ENCODE measurements at places on chromosomes 16 and 17.

- no peak overlapping the region for H3K4me3 ChIP-seq
- no peak overlapping the region for H3K27ac ChIP-seq
- no peaks in the 10 kb centered on the region for H3K36me3 ChIP-seq
- no peak for DNase-seq
- peaks cover 27% of the 10 kb centered on the region for H3K27me3 ChIP-seq
Measured at GRCh38 chr17:4648741-4649140, 7.3 kb upstream of the ALOX15 start.

DNA sequence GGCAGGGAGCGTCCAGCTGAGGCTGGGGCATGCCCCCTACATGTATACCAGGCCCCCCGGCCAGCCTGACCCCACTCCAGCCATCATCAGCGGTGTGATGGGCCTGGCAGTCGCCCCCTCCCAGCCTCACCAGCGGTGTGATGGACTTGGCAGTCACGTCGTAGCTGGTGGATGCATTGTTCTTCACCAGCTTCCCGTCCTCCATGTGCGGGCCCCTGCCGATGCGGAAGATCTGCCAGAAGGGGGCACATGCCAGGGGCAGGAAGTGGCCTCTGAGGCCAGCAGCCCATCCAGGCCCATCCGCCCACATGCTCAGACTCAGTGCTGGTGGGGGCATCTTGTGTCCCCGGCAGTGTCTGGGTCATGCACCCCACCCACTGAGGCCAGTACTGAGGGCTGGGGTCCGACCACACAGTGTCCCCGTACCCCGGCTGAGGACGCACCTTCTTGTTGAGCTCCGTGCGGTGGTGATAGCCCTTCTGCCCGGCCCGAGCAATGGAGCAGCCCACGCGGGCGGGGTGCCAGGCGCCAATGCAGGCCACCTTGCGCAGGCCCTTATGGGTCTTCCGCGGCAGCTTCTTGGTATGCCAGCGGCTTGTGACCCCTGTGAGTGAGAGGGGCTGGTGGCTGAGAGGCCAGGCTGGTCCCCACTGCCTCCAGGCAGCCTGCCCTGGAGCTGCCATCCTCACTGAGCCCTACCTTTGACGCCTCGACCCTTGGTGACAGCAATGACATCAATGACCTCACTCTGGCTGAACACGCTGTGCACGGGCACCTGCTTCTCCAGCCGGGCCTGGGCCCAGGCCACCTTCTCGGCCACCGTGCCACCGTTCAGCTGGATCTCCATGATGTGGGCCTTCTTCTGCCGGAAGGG lies 3.7 kb upstream of the MSRB1 start:
- no peaks in the 10 kb centered on the region for H3K36me3 ChIP-seq
- peaks cover 14% of the 10 kb centered on the region for H3K4me1 ChIP-seq
- DNase-seq: no peak
- no peaks in the 10 kb centered on the region for H3K27me3 ChIP-seq

DNA sequence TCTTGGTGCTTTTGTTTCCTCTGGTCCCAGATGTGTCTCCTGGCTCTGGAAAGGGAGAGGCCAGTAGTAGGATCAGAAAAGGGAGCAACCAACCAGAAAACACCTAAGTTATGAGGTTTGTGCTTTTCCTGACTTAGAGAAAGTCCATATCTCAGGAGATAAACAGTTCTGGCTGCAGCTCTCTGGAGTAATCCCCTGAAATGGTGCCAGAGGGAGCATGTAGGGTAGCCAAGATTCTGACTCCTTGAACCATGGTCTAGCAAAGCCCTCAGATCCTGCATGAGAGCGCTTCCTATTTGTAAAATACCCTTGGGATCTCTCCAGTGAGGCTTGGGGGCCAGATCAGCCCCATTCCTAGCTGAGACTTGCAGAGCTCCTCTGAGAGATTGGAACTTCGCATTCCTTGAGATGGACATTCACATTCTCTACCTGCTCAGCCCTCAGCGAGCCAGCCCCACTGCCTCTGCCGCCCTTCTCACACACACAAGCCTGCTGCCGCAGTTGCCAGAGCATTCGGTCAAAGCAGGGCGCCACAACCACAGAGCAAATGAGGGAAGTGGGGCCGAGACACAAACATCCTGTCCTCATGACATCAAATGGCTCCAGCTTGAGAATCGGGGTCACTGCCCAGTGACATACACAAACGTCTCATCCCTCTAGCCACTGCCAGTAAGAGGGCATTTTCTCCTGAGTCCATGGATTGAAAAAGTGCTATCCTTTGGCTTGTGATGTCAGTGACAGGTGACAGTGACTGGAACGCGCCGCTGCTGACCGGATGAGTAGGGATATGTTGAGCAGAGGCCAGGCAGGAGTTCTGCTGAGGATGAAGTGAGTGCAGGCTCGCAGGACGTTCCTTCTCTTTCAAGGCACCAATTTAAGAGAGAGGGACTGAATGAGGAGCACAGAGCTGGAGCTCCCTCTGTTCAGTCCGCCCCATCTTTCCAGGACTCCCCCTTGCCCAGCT lies 5.0 kb downstream of the ABHD15 start:
- H3K36me3 ChIP-seq: no peaks in the 10 kb centered on the region
- no peak overlapping the region for H3K27ac ChIP-seq
- no peaks in the 10 kb centered on the region for H3K27me3 ChIP-seq
- DNase-seq: peak; percentile 3
- no peak overlapping the region for H3K4me3 ChIP-seq

GRCh38 chr16:22357635-22357971 lies 16.8 kb downstream of the CDR2 start:
- DNase-seq: no peak
- H3K4me1 ChIP-seq: peaks cover 31% of the 10 kb centered on the region
- no peak overlapping the region for H3K27ac ChIP-seq

DNA sequence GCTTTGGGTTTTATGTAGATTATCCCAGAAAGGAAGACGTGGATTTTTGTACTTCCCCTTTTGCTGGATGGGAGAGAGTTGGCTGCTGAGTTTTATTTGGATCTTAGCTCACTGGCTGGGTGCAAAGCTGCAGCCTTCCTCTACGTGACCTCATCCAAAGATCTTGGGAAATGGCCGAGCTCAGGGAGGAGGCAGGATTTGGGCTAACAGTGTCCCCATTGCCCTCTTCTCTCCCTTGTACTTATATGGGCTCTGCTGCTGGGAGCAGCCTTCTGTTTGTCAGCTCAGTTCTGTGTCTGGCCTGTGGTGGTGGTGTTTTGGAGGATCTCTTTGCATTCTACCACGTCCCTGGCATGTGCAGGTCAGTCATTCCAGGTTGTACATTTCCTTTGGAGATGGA lies 2.0 kb downstream of the AOC3 start:
- H3K27ac ChIP-seq: no peak overlapping the region
- H3K4me3 ChIP-seq: no peak overlapping the region
- no peak for DNase-seq
- no peaks in the 10 kb centered on the region for H3K4me1 ChIP-seq
- no peaks in the 10 kb centered on the region for H3K36me3 ChIP-seq
- H3K27me3 ChIP-seq: peaks cover 20% of the 10 kb centered on the region

DNA sequence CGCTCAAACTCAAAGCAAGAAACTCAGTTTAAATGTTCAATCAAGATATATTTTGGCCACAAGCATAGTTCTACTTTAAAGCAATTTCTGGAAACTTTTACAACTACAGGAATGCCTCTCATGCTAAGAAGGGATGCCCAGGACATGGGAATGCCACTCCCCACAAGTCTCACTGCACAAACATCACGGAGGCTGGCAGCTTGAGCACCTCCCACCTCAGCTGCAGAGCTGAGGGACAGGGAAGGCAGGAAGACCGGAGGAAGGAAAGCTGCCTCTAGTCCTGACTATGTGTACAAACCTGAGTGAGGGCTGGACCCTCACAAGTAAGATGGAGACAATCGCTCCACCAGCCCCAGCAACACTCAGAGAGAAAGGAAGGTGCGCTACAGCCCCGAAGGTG lies 5.3 kb downstream of the AXIN1 start:
- DNase-seq: no peak
- peaks cover 38% of the 10 kb centered on the region for H3K36me3 ChIP-seq
- peaks cover 13% of the 10 kb centered on the region for H3K4me1 ChIP-seq
- no peaks in the 10 kb centered on the region for H3K27me3 ChIP-seq

DNA sequence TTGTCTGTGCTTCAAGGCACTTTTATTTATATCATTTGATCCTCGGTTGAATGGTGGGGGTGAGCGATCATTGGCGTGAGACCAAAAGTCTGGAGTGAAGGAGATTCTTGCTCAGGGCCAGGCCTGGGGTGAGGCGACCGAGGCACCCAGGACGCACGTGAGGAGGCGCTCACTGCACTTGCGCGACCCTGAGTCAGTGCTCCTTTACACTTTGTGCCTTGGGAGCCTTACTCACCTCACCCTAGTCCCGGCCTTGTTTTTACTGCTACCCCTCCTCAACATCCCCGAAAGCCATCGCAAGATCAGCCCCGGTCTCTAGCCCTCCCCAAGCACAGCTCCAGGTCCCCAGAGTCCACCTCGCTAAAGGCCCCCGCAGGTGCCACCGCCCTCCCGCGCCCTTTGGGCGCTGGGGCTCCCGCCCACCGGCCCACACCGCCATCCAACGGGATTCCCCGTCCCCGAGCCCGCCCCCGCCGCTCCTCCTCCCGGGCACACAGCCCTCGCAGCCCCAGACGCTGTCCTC lies 496 bp downstream of the EZH1 start:
- no peaks in the 10 kb centered on the region for H3K36me3 ChIP-seq
- peak; percentile 65 for DNase-seq
- H3K4me1 ChIP-seq: peaks cover 12% of the 10 kb centered on the region
- 0 out of 2 replicates have a peak, but pooled peaks cover 2% of the 10 kb centered on the region for H3K27me3 ChIP-seq
- H3K27ac ChIP-seq: no peak overlapping the region
- H3K4me3 ChIP-seq: peak overlapping the region; percentile 52

Data from SJSA1 (cell line).